ENCODE measurements at places on chromosomes 5 and 9.

DNA sequence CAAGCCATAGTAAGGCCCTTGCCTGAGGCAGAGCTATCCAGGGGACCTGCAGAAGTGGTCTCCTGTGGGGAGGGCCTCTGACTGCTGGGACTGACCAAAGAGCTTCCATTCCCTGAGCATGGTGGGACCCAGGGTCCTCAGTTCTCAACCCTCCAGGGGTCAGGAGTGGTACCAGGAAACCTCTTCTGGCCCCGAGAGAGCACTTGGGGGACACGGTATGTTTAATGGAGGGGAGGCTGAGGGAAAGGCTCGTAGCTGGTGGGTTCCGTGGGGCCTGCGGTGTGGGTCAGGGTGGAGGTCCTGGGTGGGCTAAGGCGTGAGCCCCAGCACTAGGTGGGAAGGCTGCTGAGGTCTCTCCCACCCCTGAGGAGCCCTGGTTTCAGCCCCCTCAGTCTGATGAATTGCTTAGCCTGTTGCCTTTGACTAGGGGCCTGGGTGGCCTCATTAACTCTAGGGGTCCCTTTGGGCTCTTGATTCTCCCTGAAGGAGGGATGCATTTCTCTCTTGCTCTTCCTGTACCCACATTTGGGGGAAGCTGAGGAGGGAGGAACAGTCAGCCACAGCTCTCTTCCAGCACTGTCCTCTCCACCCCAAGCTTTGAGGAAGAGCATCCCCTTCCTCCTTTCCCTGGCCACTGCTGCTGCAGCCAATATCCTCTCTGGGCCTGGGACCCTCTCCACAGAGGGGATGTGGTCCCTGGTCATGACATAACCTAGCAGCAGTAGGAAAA, 34.0 kb downstream of the CSF1R start:
- DNase-seq: no peak

DNA sequence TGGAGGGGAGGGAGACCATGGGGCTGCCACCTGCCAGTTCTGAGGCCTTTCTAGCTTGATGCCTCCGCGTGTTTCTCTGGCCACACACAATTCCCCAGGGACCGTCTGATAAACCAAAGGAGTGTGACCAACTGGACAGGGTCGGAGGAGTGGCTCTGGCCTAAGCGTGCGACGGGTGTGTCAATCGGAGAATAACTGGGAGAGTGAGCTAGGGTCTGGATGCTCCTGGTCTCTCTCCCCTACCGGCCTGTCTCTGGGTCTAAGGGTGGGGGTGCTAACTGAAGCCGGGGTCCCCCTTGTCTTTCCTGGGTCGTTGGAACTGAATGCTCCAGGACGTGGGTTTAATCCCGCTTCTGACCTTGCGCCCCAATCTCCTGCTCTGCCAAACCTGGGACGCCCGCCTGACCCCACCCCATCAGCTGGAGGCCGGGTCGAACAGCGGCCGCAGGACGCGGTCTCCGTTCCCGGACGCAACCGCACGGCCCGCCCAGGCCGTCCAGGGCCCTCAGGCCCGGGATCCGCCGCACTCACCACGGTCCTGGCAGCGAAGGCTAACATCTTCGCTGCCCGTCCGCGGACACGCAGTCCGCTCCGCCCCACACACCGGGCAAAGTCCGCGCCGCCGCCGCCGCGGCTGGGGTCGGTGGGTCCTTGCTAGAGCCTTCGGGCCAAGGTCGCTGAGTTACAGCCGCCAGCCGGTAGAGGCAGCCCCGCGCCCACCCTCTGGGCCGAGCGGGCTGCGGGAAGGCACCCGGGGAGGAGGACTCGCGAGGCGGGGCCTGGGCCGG, 447 bp downstream of the CRAT start:
- DNase-seq: no peak

GRCh38 chr5:92637247-92637646, 943.8 kb downstream of the NR2F1-AS1 start:
- DNase-seq: no peak

- no peak for DNase-seq
These were observed 67.3 kb downstream of the DOCK8 start for GRCh38 chr9:281741-282645.

DNA sequence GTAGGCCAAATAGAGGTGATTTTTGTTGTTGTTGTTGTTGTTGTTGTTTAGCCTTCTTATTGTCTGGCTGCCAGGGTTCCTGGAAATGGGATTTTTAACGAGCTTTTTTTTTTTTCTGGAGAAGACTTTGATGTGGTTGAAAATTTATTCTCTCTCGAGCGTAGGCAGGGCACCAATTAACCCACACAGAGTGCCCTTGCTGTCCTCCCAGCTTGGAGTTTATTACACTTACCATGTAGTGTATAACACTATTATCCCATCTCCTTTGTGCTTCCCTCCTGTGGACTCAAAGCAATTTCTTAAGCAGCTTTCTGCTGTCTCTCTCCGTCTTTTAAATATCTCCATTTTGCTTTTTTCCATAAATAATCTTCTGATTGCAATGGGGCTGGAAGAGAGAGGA, 57.4 kb downstream of the OR2K2 start:
- no peak for DNase-seq

GRCh38 chr9:99785010-99785590, 36.6 kb upstream of the NR4A3 start:
- no peak for DNase-seq

Data from renal cortical epithelial cell (primary cell).